ENCODE measurements at places on chromosomes 4 and X.

GRCh38 chr4:150209140-150209829, 131.0 kb downstream of the DCLK2 start:
- DNase-seq: peak; percentile 60

GRCh38 chr4:32744211-32744610, 2024.0 kb downstream of the PCDH7 start:
- DNase-seq: no peak

GRCh38 chr4:48439988-48440387, 43.2 kb upstream of the SLC10A4 start:
- no peak for DNase-seq

- DNase-seq: no peak
Measured at GRCh38 chr4:90718931-90719330, 591.7 kb downstream of the CCSER1 start.
